ENCODE measurements at places on chromosomes 2 and 18.

GRCh38 chr2:241149675-241149924 is 328 bp upstream of the PASK start:
- no peak for DNase-seq

DNA sequence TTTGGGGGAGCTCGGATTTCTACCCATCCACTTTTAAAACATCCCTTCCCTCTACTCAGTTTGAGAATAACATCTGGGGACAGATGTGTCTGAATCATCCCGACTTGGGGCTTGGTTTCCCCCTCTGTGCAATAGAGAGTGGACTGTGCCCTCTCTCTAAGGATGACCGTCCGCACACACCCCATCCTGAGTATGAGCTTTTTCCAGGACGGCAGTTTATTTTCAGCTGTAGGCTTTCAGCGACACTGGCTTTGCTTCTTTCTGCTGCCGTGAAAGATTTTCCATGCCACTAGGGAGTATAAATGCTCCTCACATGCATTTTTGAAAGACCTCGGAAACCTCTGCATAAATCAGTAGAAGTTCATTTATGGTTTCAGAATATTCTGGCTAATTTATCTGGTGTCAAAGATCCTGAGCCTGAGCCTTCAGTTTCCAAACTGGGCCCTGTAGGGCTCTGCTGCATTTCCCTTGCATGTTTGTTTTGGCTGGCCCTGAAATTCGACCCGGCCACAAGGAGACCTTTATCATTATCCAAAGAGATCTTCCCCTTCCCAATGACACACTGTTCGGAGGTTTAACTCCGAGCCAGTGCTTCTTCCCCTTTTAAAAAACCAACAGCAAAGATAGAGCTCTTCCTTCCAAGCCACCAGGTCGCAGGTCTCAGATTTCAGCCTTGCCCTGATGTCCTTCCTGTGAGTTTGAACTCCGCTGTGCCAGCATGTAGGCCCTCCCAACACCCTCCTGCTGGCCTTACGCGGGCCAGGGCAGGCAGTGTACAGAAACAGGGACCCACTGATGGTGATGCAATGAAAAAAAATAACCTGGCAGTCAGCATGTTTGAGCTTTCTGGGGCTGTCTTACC is 53.3 kb downstream of the FECH start:
- no peak for DNase-seq

GRCh38 chr2:230124757-230125431 is 56.2 kb upstream of the SLC16A14 start:
- peak; percentile 59 for DNase-seq

- no peak for DNase-seq
Measured at GRCh38 chr2:63040586-63040985, 10.0 kb upstream of the OTX1 start.

DNA sequence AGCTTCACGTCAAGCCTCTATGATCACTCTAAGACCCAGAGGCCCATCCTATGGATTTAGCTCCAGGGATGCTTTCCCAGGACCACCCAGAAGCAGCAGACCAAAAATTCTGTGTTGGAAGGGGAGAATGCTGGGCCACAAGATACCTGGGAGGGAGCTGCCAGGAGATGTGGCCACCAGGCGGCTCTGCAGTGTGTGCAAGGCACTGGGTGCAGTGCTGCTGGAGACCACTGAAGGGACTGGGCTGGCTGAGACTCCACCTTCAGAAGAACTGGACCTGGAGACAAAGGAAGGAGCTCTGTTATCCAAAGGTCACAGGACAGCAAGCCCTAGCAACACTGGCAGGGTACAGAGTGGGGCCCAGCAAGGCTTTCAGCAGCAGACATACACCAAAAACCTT is 34.0 kb downstream of the KANSL3 start:
- no peak for DNase-seq

GRCh38 chr18:51038110-51038509 is 8.1 kb downstream of the SMAD4 start:
- DNase-seq, result no peak

DNA sequence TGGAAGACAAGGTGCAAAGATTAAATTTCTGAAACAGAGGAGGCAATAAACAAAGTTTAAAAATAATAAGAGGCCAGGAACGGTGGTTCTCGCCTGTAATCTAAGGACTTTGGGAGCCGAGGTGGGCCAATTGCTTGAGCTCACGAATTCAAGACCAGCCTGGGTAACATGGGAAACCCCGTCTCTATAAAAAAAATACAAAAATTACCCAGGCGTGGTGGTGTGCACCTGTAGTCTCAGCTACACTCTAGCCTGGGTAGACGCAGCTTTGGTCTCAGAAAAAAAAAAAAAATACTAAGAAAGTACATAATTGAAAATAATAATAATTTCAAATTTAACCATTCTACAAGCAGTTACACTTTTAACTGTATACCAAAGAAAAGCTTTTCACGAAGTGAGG is 744.6 kb upstream of the POU3F3 start:
- DNase-seq, result no peak

DNA sequence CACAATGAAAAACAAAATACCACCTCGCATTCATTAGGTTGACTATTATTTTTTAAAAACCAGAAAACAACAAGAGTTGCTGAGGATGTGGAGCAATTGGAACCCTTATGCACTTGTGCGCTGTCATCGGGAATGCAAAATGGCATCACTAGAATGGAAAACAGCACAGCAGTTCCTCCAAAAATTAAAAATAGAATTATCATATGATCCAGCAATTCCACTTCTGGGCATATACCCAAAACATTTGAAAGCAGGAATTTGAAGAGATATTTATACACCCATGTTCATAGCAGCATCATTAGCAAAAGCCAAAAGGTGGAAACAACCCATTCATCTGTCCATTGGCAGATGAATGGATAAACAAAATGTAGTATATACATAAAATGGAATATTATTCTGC is 11.9 kb upstream of the NMUR1 start:
- DNase-seq, result no peak

GRCh38 chr2:178892751-178893625 is 85.8 kb upstream of the TTN start:
- DNase-seq, result no peak

GRCh38 chr2:179268277-179268925 is 3.8 kb upstream of the SESTD1 start:
- no peak for DNase-seq

GRCh38 chr2:207042841-207043240 is 103.5 kb downstream of the CPO start:
- no peak for DNase-seq

GRCh38 chr18:13730481-13730880 is 4.0 kb downstream of the RNMT start:
- no peak for DNase-seq

- DNase-seq, result no peak
Measured at GRCh38 chr2:81084101-81084500, 779.5 kb upstream of the LRRTM1 start.

GRCh38 chr18:4986066-4986465 is 211.0 kb downstream of the AKAIN1 start:
- no peak for DNase-seq

- no peak for DNase-seq
Measured at GRCh38 chr2:8252997-8253694, 428.7 kb upstream of the ID2 start.

DNA sequence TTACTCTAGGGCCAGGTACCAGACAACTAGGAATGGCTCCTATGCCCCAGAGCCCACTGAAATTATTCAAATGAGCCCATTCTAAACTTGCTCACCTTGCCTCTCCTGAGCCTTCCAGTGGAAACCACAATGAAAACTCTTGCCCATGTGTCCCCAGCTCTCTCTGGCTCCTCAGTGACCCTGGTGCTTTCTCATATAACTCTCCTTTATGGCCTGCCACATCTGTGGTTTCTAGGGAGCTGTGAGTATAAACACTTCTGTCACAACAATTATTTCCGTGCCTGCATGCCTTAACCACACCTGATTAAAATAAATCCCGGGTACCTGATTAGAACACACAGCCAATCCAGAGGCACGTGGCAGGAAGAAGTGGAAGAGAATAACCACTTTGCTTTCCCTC is 333.0 kb upstream of the SPRED2 start:
- DNase-seq, result no peak

DNA sequence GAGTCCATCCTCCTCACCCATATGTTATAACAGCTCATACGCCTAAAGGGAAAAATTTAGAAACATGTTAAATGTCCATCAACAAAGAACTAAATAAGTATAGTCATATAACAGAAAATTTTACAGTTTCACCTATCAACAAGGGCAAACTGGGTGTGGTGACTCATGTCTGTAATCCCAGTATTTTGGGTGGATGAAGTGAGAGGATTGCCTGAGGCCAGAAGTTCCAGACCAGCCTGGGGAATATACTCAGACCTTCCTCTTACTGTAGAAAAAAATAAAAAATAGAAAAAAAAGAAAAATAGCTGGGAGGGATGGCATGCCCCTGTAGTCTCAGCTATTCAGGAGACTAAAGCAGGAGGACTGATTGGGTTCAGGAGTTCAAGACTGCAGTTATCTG is 48.3 kb upstream of the GULP1 start:
- no peak for DNase-seq

DNA sequence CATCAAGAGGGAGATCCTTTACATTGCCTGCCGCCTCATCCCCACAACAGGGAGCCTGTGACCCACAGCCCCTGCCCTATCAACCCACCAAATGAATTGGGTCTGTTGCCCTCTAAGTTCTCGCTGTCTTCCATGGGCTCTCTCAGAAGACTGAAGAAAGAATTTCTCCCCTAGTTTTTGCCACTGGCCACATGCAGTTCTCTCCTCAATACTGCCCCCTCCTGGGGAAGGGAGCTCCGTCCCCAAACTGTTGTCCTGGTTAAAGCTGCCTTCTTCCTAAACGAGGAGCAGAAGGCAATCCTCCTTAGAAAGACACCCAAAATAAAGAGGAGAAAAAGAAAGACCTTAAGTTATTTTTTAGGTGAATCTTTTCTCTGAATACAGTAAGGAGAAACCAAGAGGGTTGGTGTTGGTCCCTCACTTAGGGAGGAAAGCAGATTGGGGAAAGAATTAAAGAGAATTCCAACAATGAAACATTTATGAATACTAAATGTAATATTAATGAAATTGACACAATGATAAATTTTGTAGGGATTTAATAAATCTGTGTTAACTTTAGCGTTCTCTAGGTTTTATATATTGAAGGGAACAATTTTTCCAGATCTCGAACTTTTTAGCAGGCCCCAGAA is 31.1 kb upstream of the SATB2 start:
- peak; percentile 6 for DNase-seq

GRCh38 chr2:15813481-15814266 is 126.7 kb upstream of the MYCN start:
- no peak for DNase-seq

DNA sequence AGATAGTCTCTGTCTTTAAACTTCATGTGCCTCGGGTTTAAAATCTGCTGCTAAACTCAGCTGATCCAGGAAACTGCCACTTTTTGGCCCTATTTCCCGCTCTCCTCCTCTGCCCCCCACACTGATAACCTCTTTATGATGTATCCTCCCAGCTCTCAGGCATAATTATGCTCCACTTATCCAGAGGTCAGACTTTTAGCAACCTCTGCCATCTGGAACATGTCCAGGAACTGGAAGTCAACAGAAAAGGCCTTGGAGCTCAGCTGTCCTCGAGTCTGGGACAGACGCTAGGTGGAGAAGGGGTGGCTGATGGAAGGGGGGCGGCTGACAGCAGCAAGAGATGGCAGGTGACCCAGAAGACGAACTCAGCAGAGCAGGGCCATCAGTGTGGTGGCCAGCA is 41.2 kb downstream of the ASAP2 start:
- no peak for DNase-seq

GRCh38 chr18:73487966-73488365 is 620.2 kb upstream of the NETO1 start:
- DNase-seq, result no peak

DNA sequence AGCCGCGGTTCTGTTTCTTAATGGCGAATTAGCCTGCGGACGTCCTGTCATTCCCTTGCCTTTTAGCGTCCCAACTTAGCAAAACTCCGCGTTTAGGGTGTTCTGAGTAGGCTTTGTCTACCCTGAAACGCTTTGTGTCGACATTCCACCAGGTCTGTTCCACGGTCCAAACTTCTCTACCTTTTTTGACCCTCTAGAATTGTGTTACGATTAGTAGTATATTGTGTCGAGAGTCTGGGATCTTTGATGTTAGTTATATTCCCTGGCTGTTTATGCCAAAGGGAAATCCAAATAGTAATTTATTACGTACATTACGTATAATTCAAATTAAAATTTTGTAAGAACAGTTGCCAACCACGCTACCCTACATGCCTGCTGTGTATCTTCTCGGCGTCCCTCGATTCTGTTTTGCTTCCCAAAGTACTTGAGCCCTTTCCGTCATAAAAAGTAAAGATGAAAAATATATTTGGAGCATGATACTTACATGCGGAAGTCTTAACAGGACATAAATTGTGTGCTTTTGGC is 495 bp upstream of the TTC32 start:
- DNase-seq, result no peak

DNA sequence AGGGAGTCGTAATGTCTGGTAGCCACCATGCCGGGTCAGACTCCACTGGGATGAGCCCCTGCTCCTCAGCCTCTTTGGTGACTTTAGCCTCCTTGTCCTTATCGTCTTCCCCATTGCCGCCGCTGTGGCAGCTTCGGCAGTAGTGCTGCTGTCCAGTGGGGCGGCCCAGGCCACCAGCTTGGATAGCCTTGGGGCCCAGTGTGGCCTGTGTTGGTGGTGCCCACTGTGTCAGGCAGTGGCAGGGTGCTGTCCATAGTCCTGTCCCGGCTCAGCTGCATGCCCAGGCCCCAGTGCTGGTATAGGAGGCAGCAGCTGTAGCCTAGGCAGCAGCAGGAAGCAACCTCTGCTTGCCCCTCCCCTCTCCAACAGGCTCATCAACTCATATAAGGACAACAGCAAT is 197.1 kb upstream of the RAB12 start:
- DNase-seq, result no peak

GRCh38 chr2:197498937-197499593 is 575 bp downstream of the HSPD1 start:
- no peak for DNase-seq

- no peak for DNase-seq
Measured at GRCh38 chr2:198096965-198097364, 292.6 kb downstream of the PLCL1 start.

DNA sequence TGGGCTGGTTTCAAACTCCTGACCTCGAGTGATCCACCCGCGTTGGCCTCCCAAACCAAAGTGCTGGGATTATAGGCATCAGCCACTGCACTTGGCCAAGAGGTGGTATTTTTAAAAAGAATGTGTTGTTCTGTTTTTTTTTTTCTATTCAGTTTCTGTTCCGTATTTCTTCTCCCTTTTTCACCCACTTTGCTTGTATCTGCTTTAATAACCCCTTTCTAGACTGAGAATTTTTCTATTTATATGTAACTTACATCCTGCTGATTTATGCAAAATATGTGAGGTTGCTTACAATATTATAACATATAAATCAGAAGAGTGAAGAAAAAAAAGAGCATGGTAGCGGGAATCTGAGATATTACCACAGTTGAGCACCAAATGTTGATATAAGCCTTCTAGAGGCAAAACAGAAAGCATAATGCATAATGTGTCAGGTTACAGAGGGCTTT is 17.2 kb upstream of the LYPD6B start:
- no peak for DNase-seq

DNA sequence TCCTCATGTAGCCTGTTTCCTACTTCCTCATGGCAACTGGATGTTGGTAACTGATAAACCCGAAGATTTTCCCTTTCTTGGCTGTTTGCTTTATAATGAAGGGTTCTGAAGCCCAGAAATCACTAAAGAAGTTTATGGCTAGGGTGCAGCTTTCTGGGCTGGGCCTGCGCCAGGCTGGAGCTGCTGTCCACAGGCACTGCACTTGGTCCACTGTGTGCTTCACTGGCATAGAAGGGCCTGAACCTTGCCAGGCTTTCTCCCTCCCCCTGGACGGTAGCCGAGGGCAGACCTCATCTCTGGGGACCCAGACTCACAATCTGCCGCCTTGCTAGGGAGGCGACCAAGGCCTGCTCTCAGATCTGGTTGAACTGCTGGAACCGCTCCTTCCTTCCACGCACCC is 133.3 kb upstream of the SPRED2 start:
- DNase-seq, result no peak
